ENCODE measurements at places on chromosomes 4 and X.

- no peak for DNase-seq
Observed at GRCh38 chr4:177119021-177119471, 190.6 kb upstream of the NEIL3 start.

GRCh38 chrX:69320116-69320515, 154.9 kb upstream of the PJA1 start:
- no peak for DNase-seq

DNA sequence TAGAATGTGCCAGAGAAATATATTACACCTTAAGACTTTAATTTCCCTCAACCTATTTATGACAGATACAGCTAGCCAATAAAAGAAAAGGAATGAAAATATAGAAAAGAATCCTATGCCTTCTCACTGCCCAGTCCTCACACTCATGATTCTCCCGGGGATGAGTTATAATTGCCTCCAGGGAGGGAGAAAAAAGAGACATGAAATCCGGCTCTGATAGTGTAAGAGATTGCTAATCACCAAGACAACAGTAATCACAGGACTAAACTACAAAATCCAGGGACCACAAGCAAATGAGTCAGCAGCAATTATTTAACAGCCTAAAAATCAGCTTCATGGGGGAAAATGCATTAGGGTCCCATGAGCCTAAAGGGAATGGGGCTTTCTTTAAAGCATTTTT, 95.9 kb upstream of the DUSP21 start:
- DNase-seq, result no peak

DNA sequence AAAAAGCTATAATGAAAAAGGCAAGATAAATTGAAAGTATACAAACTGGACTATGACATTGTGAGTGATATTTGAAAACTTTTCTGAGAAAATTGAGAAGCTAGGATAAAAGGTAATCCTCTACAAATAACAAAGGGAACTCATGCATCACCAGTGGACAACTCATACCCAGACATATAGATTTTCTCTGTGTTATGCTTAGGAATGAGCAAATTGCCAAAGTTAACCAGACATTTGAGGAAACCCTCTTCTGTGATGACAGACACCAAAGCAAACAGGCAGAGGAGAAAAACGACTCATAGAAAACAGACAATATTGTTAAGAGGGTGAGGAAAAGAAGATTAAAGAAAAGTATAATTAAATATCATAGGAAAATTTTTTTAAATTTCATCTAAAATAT, 186.5 kb downstream of the MAB21L2 start:
- DNase-seq, result no peak

DNA sequence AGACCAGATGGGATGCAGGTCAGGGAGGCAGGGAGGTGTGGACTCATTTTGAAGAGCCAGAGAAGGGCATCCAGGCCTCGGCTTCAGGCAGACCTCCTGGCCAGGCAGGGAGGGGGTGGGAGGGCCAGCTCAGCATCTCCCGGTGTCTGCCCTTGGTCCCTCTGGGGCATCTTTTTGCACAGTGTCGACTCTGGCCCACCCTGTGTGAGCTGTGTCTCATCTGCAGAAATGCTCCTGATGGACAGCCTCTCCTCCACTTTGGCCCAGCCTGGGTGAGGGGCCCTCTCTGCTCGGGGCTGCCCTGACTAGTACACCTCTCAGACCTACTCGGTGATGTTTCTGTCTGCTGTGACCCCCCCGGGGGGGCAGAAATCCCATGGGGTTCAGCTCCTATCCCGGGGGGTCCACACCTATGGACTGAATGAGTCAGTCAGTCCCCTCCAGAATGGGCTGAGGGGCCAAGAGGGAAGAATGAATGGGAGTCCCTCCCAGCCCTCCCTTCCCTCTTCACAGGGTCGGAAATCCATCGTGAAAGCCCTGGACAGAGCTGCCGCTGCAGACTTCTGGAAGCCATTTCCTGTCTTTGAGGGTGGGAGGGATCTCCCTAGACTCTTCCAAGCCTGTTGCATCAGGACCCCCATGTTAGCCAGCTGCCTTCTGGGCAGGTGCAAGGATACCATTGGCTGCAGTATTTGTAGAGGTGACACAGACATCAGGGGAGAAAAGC, 196.7 kb upstream of the PSAPL1 start:
- no peak for DNase-seq

DNA sequence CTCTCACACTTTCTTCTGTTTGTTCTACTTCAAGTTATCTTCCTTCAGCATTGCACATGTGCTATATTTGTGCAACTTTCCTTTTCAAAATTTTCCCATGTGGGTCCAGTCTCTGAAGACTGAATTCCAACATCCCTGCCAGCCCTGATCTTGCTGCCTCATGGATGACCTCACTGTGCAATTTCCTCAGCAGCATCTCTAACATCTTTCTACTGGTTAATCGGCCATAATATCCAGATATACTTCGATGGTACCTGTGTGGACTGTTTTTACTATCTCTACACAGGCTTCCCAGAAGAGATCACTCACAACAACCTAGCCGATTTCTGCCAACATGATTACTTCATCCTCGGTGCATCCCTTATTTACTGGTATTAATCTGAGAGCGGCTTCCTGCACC, 41.5 kb downstream of the GPM6A start:
- no peak for DNase-seq

DNA sequence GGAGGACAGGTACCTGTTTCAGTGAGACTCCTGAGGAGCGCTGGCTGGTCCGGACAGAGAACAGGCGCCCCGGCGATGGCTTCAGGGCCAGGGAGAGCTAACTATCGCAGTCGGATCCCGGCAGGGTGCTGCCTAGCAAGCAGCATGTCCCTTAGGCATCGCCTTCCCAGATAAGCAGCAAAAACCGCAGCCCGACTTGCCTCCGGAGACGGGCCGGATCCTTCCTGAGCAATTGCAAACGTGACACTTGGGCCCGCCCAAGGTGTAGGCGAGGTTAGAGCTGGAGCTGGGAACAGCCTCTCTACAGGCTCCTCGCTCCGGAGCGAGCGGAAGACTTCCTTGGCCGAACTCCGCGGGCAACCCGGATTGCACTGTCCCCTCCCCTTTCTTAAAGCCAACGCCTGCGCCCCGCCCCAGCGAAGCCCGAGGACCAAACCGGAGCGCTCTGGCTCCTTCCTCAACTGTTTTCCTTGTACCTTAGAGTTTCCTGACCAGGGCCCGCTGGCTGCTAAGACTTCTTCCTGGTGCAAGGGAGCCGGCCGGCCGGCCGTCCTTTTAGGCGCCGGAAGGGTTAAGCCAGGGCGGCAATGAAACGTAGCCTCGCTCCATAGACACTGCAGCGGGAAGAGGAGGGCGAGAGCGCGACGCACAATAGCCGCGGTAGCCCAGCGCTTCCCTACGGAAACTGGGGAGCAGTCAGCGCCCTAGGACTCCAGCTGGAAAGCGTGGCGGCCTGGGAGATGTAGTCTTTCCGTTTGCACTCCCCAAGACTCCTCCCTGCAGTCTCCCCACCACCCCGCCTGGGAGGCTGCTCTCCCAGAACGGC, at the start of gene OPHN1:
TSS of gene OPHN1 (minus strand) at position 341 of the 826 bp plus-strand sequence. CDS start 475 bp downstream, outside the sequence.
- DNase-seq, result no peak

DNA sequence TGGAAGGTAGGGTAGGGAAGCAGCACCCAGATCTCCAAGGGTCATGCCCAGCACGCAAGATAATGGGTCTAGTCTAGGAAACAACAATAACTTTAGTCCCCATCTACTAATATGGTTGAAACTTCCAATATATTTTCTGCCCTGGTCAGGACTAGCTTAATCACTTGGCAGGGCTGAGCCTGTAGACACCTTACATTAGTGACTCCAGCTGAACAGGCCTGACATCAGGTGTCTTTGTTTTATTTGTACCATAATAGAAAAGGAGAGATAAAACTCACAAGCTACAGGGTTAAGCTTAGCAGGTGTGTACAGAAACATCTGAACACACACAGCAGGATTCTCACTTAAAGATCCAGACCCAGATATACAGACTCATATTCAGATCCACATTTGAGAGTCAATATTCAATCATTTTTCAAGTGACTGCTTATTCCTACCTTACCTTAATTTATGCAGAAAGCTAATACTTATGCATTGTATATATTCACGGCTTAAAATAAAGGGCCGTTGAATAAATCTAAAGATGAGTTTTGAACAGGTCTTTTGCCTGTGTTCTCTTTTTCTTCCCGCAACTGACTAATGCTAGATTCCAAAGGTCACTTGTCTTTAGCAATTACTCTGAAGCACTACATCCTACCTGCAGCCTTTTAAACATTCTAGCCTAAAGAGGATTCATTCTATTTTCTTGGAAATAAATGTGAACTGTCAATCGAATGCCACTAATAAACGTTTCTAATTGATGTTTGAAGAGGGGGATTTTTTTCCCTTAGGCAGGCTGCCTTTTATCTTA, 745.3 kb downstream of the RPA4 start:
- DNase-seq, result no peak

- no peak for DNase-seq
Observed at GRCh38 chr4:111946800-111947199, 198.5 kb upstream of the FAM241A start.

GRCh38 chr4:181823645-181824044, 419.6 kb upstream of the TENM3 start:
- no peak for DNase-seq

DNA sequence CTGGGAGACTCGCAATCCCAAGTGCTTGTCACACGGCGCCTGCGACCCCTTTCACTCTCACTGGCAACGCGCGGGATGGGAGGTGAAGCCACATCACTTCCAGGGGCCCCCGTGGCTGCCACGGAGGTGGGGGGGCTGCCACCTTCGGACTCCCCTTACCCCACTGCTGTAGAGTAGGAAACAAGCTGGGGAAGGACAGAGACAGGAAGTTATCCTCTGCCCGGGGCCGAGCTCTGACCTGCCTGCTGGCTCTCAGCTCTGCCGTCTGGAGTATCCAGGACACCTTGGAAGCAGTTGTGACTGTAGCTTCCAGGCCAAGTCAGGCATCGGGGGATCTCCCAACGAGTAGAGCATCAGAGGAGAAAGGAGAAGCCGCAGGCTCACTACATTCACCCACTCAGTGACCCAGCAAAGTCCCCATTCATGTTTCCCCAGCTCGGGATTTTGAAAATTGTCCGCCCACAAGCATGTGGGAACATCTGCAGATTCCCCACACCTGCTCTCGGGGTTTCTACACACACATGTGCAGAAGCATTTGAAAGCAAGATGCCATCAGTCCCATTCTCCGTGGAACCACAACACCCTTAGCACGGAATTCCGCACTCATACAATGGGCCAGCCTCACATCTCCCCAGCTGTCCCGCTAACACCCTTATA, 10.8 kb downstream of the PDZD4 start:
- DNase-seq, result no peak

DNA sequence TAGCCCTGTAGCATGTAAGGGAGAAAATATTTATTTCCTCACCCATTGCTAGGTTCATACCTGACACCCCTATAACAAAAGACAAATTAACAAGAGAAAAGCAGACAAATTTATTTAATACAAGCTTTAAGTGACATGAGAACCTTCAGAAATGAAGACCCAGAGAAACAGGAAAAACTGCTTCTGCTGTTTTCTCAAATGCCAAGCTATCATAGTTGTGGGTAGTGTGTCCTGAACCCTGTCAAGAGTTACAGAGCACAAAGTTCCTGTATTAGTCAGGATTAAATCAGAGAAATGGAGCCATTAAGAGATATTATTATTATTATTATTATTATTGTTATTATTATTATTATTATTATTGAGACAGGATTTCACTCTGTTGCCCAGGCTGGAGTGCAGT, 17.5 kb downstream of the CCDC160 start:
- DNase-seq, result no peak

GRCh38 chrX:96763608-96764007, 79.0 kb downstream of the DIAPH2 start:
- DNase-seq, result no peak

GRCh38 chrX:108699368-108699767, 37.0 kb downstream of the IRS4 start:
- DNase-seq, result no peak

DNA sequence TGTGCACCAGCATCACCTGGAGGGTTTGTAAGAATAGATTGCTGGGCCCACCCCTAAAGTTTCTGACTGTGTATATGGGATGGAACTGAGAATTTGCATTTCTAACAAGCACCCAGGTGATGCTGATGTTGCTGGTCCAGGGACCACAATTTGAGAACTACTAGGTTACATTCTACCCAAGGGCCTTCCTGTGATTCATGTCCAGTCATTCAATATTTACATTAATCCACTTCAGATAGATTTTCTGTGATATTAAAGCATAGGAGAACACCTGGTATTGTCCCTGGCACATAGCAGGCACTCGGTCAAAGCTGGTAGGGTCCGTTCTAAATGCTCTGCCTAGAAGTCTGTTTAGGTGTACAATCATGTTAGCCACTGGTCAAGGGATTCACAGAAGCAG, 19.5 kb upstream of the XPNPEP2 start:
- no peak for DNase-seq

DNA sequence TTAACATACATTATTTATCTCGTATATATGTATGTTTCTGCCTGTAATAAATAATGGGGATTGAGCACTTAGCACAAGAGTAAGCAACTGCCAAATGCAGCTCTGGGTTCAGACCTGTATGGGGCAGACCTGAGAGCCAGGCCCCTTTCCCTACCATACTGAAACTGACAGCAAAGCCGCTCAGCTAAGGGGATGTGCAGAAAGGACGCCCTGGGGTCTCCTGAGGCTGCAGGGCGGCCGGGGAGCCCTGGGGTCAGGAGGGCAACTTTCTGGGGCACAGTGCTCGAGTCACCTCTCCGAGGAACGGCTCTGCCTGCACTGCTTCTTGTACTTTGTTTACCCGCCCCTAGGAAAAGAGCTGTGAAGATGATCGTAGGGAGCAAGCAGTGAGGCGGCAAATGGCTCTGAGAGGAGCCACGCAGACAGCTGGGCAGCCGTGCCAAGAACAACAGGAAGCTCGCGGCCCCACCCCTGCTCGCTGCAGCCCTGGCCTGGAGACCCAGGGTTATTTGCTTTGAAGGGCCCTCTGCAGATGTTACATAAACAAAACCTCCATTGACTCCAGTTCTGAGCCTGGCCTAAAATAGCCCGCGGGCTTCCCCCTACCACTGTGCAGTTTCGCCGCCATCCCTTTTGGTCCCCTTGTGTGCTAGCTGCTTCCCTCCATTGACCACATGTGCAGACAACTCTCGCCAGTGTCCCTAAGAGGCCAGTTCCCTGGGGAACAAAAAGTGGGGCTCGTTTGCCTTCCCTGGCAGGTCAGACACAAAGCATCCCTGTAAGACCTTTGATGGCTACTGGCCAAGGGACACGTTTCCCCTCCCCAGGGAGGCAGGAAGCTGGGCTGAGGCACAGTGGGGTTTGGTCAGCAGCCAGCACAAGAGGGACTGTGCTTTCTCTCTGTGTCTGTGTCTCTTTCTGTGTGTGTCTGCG, 111.3 kb upstream of the LNX1 start:
- DNase-seq, result peak; percentile 20

GRCh38 chr4:73653695-73654106, 33.5 kb upstream of the RASSF6 start:
- DNase-seq, result peak; percentile 20

GRCh38 chr4:184616633-184617551, 32.4 kb downstream of the CASP3 start:
- no peak for DNase-seq

- DNase-seq, result no peak
Observed at GRCh38 chr4:173924561-173924960, 358.9 kb downstream of the FBXO8 start.

All from memory B cell (primary cell).